ENCODE measurements at places on chromosomes 6 and 20.

DNA sequence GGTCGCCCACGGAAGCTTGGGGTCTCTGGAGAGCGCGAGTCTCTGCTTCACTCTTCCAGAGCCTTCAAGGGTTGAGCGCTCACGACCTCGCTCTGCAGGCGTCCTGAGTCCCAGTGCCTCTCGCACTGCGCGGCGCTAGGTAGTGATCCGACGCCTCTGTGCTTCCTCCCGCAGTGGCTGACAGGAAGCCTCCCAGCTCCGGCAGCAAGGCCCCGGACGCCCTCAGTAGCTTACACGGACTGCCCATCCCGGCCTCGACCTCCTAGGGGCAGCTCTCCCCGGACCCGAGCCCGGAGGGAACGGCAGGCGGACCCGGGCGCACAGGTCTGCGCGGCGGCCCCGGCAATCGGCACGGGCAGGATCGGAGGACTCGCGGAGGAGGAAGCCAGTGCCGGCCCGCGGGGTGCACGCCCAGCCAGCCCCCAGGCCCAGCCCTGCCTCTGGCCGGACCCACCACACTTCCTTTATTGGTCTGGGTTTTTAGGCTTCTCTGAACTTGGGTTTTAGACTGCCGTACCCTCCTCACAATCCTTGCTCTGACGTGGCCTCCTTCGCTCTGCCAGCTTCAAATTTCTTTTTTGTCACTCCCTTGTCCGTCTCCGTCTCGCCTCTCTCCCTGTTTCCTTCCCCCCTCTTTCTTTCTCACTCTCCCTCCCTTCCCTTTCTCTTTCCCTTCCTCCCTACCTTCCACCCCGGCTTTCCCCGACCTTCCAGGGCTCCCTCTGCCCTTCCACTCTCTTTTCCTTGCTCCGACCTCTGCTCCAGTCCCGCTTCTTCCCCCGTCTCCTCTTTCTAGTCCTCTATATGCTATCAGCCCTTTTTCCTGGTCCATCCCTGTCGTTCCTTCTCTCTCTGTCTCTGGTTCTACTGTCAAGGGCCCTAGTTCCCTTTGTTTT is 9.1 kb downstream of the PAX1 start:
- DNase-seq = no peak

DNA sequence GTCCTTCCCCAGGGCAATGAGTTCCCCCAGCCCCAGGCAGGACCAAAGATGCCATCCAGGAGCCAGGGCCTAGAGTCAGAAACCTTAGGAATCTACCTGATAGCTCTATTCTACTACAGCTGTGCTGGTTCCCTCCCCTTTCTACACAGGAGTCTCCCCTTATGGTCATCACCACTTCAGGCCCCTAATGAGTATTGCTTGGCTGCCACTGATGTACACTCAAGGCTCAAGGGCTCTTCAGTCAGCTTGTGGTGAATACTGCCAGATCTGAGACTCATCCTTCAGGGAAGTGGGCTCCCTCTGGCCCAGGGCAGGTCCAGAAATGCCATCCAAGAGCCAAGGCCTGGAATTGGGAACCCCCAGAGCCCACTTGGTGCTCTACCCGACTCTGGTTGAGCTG is 248.6 kb downstream of the ALDH8A1 start:
- DNase-seq = no peak

DNA sequence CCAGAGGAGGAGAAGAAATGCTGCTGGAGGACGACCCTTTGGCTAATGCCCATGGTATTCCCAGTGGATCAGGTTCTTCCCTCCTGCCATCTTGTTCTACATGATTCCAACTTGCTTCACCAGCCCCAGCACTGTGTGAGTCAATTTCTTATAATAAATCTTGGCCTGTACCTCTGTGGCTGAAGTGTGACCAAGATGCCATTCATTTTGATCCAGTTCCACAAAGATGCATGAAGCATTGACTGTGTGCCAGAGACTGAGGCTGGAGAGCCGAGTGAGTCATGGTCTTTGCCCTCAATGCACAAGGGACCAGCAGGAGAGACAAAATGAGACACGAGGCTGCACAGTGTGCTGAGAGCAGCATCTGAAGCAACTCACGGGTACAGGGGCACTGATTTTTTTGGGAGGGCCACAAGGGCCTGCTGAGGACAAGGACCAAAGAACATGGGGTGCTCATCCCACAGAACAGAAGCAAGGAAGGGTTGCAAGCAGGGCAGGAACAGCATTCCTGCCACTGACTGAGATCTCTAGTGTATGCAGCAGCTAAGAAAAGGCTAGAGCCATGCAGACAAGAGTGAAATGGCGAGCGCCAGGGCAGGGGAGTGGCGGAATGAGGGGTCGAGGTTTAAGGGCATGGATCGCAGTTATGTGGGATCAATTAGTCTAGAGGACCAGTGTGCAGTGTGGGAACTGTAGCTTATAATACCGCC is 207.0 kb downstream of the THBS2 start:
- no peak for DNase-seq

DNA sequence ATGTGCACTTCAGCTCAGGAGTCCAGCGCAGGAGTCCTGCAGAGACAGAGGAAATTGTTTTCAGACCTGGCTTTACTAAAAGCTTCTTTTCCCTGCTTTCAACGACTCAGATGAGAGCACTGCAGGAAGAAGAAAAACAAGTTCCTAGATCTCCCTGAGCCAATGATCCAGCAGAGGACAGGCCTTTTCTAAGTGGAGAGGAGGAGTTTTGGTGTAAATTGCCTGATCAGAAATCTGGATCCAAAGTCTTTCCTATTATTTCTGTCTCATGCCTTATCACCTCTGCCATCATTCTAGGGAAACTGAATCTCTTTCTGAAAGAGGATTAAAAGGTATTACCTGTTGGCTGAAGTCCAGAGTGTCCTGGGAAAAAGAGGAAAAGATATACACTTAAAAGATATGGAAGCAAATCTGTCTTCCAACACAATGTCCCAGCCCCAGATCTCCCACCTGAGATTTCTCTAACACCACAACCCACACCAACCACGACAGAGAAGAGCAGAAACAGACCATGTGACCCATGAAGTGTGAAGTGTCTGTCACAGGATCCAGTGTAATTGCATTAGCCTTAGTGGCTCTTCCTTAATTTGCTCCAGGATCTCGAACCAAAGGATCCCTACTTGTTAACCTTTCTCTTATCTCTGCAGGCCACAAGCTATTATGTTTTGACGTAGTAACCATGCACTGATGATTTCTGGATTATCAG is 23.1 kb upstream of the HLA-DRB5 start:
- no peak for DNase-seq

- no peak for DNase-seq
Observed at GRCh38 chr6:84764332-84765049, at the start of gene TBX18. Gene TBX18 (minus strand): TSS chr6:84764598. CDS start chr6:84764181, 417 bp downstream.

DNA sequence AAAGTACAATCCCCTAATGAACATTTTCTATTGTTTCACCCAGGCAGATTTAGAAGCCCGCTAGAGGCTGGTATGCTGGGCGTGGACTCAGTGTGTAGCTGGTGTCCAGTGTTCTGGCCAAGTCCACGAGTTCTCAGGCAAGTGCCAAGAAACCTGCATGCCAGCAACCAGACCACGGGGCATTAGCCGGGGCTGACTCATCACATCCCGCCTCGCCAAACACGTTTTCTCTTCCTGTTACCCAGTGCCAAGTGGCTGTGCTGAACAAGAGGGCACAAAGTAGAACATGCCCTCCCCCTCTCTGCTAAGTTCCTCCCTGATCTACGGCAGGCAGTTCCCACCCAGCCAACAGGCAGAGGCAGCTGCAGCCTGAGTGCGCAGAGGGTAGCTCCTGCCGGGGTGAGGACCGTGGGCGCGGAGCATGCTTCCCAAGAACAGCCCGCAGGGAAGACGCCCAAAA is 29.6 kb downstream of the RAMACL start:
- no peak for DNase-seq

DNA sequence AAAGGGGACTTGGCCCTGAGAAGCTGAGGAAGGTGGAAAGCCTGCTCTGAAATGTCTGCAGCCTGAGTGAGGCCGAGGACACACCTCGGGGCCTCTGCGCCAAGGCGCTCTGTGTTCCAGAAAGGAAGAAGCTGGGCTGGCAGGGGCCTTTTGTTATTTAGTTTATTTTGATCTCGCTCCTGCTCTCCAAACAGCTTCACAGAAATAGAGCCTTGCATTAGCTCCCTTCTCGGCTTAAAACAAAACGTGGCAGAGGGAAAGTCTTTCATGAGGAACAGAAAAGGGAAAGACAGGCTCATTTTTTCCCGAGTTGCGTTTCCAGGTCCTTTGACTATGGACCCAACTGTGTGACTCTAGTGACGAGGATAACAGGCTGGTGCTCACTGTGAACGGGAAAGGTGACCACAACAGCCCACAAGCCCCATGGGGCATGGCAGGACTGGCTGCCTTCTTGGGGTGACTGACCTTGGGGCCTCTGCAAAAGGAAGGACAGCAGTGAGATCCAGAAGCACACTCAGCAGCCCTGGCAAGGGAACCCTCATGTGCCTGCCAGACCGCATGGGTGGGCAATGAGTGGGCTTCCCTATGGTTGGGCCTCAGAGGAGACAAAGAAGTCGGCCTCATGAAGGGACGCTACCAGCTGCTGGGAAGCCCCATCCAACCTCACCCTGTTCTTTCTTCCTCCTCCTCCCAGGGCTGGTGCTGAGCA is 18.7 kb downstream of the LEMD2 start:
- no peak for DNase-seq
